Fibroblast of skin of right biceps (primary cell): ENCODE measurements at places on chromosomes 6 and 20.

DNA sequence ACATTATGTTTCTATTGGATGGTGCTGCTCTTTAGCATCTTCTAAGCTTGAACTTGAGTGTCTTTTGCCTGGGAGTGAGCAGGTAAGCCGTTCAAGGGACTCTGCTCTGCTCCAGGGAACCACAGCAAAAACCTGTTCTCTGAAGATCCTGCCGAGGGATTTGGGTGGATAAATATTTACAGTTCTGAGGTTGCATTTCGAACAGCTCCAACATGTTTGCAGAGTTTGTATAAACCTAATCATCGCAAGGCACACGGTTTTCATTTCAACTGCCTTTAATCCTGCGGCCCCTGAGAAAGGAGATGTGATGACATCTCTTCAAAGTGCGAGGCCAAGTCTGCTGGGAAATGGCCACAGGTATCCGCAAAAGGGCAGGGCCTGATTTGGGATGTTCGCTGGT is 293.4 kb downstream of the TFAP2C start:
- DNase-seq: no peak

GRCh38 chr6:88165844-88166492 is at the start of gene CNR1:
Gene CNR1 (minus strand): TSS chr6:88166347. CDS start chr6:88145274, 21,073 bp downstream.
- peak; percentile 18 for DNase-seq

GRCh38 chr6:94501516-94501915 is 1075.8 kb upstream of the MANEA start:
- no peak for DNase-seq

GRCh38 chr6:118618676-118619377 is 32.6 kb downstream of the CEP85L start:
- DNase-seq: peak; percentile 26

- DNase-seq: no peak
Measured at GRCh38 chr6:169189686-169190085, 64.0 kb downstream of the THBS2 start.

DNA sequence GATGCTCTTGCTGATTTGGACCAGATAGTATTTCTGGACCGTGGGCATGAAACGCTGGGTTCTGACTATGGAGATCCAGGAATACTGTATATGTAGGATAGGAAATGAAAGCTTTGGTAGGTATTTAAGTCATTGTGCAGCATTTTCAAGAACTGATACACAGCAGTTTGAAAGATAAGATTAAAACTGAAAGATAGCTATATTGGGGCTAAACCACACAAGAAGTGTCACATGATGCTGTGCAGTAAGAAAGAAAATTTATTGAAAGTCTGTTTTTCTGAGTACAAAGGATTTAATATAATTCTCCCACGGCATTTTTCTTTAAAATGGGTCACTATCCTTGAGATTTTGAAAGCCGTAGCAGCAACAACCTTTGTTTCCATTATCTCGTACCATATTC is 305 bp downstream of the IL17A start:
- no peak for DNase-seq

DNA sequence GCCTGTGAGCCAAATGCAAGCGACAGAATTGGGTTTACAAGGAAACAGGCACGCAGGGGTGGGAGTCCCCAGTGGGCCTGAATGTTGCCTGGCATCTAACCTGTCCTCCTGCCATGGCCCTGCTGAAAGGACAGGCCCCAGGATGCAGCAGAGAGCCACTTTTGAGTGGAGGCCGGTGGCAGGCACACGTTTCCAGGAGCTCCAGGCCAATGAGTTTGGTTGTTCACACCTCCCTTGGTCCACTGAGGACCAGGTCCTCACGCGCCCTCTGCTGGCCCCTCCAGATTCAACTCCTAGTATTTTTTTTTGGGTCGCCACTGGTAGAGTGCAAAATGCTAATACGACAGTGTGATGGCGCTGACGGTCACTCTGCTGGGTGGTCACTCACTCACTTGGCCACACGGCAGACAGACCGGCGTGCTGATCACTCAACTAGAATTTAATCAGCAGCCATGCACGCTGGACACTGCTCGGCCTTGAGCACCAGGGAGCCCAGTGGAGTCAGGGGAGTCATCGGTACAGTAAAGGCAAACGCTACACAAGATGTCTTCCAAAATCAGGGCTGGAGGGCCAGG is 81.7 kb upstream of the NFATC2 start:
- peak; percentile 71 for DNase-seq

DNA sequence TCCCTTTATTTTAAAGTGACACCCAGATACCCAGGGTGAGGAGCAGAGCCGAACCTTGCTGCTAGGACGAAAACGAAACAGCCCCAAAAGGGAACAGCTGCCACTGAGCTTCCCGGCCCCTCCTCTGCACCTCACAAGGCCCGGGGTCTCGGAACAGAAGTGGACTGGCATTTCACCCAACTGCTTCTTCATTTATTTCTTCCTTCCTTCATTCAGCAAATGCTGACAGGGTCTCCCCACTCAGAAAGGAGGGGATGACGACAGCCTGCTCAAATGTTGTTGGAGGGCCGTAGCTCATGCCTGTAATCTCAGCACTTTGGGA is 220.3 kb downstream of the PREX1 start:
- DNase-seq: no peak

- no peak for DNase-seq
Measured at GRCh38 chr6:169635345-169635744, 66.5 kb downstream of the WDR27 start.

GRCh38 chr6:130749402-130749801 is 77.8 kb upstream of the SMLR1 start:
- no peak for DNase-seq

GRCh38 chr6:55776113-55776512 is 99.3 kb downstream of the BMP5 start:
- no peak for DNase-seq

GRCh38 chr6:121765060-121765459 is 329.6 kb downstream of the GJA1 start:
- peak; percentile 27 for DNase-seq

DNA sequence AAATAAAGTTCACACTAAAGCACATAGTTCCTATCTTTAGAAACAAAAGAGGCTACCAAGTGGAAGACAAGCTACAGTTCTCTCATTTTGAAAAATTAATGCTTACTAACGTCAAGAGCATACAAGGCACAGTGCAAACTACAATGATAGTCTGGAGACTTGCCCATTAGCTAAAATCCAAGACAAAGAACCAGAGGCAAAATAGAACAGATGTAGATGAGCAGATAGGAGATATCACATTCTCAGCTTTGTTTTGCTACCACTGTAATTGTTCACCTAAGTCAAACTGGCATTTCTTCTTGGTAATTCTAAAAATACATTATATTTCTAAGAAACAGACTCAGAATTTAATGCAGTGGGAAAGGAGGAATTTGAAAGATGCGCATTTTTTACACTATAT is 5.2 kb downstream of the TMEM30A start:
- no peak for DNase-seq

DNA sequence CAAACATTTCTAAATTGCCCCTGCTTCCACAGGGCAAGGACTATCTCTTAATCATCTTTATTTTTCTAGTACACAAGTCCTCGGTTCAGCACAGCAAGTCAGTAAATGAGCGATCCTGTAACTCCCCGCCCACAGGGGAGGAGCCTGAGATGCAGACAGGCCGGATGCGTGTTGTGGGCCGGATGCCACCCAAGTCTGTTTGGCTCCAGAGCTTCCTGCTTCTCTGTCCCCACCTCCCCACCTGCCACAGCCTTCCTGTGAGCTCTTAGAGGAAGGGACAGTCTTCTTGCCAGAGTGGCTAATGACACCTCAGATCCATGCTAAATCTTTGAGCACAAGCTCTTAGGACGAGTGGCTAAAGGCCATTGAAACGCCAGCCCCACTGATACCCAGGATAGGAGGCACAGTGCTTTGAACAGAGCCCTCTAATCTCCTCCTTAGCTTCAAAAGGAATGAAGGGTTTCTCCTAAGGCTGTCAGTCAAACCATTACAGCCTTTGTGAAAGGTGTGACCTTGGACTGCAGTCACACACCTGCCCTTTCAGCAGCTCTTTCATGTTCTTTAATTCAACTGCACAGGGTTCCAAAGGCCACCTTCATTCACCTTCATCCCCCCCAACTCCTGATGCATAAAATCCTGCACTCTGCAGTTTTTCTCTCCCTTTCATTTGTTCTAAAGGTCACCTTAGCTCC is 264.3 kb downstream of the TFAP2C start:
- DNase-seq: no peak

- peak; percentile 50 for DNase-seq
Measured at GRCh38 chr6:137155830-137156229, 17.6 kb downstream of the IL22RA2 start.

DNA sequence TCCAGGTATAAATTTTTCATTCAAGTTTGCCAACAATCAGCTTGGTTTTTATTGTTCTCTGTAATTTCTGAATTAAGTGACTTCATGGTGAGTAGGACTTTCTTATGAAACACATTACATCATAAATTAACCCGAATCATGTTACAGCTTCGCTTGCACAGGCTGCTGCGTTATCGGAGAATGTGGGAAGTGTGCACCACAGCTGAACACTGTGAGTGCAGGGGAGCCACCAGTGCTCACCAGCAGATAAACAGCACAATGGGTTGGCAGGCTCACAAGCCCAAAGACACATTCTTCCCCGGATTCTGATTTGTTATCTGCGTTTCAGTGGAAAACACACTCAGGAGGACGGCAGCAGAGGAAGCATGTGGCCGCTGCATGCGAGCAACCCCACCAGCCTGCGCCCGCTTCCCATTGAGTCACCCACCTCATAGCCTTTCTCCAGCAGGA is 121.1 kb downstream of the GMDS start:
- DNase-seq: no peak

GRCh38 chr6:12718015-12718414 is 1.4 kb downstream of the PHACTR1 start:
- DNase-seq: peak; percentile 89

- no peak for DNase-seq
Measured at GRCh38 chr6:44854712-44855443, 467.4 kb downstream of the CDC5L start.

GRCh38 chr6:129647044-129647443 is 62.9 kb downstream of the ARHGAP18 start:
- DNase-seq: no peak

- DNase-seq: no peak
Measured at GRCh38 chr6:45118754-45119153, 209.4 kb upstream of the RUNX2 start.

GRCh38 chr6:2028457-2029038 is 216.9 kb downstream of the GMDS start:
- DNase-seq: no peak

DNA sequence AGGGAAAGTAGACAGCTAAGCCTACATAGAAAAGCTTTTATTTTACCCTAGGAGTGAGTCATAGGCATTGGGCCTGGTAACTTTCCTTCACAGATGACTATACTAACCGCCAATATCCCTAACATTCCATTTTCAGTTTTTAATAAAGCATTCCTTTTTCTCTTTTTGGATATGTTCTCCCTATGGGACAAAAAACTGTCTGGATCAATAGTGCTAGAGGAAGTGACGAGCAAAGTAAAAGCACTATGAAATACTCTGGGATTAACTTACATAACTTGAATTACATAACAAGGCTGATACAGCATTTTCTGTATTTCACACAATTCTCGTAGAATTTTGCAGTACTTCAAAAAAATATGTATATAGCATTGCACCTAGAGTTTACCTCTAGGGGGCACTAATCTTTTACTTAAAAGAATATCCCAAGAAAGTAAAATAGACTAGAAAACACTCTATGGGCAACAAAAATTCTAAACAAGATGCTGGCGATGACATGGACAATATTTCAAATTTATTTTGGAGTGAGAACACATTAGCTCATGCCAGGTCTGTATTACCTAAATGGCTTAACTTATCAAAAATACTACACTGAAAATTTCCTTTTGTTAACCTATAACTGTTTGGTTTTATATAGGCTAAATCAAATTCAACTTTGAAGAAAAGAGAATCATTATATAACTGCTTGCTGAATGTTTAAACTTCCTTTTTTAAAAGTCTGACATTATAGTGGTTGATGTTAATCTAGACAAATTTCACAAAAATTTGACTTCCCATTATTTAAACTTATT is 66.3 kb upstream of the DST start:
- peak; percentile 71 for DNase-seq

DNA sequence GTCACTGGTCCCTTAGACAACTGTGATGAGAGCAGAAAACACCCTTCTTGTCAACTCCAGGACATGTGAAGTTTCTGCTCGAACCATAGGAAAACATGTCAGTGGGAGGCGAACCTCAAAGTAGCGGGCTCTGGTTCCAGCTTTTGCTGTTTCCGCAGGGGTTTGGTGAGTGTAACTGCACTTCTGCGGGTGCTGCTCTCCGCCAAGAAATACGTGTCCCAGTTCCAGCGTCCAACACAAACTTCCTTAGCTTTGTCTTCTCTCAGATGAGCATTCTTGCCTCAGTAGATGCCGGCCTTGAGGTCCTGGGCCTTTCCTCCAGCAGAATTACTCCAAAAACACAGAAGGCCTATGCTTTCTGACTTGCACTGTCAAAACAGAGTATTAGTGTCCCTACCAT is 156.3 kb downstream of the FNDC1 start:
- DNase-seq: no peak

GRCh38 chr20:33551778-33552177 is 61.9 kb downstream of the CBFA2T2 start:
- no peak for DNase-seq

GRCh38 chr6:100453701-100454521 is 10.8 kb downstream of the SIM1 start:
- no peak for DNase-seq

DNA sequence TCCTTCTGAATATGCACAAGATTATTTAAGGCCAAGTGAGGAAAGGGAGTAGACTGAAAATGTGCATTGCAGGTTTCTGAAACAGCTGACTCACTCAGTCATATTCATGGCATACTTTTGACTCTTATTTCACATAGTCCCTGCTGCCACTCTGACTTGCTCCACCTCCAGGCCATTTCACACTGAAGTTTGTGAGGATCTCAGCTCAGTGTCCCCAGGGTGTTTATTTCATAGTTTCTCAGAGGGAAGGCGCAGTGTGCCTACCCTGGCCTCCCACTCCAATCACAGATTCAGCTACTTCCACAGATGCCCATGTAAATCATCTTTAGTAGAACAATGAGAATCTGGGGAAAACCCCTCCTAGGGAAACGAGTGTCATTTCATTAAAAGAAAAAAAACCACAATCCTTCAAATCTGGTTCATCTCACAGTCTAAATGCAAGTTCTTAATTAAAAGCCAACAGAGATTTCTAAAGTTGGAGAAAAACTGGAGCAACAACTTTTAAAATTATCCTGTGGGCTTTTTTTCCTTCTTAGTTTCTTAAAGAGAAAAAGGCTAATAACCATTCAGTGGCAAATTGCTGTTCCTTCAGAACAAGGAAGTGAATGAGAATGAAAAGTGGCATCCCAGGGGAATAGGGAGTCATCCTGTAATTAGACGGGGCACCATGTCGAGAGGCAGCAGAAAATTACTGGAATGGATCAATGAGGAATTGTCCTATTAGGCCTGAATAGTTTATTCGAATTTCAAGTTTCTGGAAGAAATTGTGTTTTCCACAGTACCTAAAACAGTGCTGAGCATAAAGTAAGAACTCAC is 133.6 kb downstream of the TFAP2B start:
- peak; percentile 1 for DNase-seq
